Mesenchymal stem cell (in vitro differentiated cells and primary cell): ENCODE measurements at places on chromosomes 2 and 18.

- no peak for DNase-seq
Measured at GRCh38 chr2:135311962-135312361, 219.1 kb downstream of the ZRANB3 start.

DNA sequence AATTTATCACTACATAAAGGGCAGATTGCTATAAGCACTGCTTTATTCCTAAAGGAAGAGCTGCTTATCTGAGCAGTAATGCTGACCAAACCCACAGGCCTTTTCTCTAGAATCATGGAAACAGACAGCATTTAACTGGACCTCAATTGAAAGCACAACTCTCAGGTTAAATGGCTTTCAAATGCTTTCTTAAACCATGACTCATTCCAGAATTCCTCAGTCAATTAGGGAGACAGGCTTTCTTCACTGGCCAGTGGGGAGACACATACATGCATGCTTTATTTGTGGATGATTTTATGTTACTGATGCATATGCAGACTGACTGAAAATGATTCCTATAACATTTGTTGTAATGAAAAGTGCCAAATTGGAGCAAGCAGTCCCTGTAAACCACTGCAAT is 114.6 kb downstream of the ACVR1 start:
- DNase-seq: peak; percentile 36

GRCh38 chr2:84450288-84451227 is 8.5 kb downstream of the SUCLG1 start:
- no peak for DNase-seq

DNA sequence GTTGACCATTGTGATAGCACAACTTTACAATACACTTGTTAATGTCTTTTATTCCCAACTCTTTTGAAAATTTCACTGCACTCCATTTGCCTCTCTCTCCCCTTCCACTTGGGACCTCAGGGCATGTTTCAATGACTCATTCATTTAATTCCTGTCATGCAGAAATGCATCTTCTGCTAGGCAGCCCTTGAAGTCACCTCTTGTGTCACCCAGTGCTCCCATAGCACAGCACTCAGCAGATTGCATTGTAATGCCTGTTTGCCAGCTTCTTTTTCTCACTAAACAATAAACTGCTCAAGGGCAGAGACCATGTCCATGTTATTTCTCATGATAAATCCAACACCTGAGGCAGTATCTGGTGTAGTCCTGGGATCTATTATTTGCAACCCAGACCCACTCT is 85.9 kb upstream of the ACSL3 start:
- DNase-seq: peak; percentile 43

DNA sequence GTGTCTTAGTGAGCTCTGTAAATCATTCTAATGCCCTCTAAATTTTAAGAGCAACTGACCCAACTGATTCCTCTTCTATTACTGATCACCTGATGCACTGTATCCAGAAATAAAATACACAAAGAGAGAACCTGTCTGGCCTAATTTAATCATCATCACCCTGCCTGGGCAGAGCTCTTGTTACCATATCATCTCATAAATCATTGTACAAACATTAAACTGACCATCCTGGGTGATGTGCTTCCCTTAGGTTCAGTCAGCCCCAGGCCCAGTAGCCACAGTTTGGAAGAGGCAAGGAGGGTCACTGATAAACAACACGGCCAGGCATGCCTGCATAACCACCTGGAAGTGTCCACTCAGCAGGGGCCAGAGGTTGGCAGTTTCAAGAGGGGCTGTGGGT is 22.7 kb upstream of the ACMSD start:
- no peak for DNase-seq

DNA sequence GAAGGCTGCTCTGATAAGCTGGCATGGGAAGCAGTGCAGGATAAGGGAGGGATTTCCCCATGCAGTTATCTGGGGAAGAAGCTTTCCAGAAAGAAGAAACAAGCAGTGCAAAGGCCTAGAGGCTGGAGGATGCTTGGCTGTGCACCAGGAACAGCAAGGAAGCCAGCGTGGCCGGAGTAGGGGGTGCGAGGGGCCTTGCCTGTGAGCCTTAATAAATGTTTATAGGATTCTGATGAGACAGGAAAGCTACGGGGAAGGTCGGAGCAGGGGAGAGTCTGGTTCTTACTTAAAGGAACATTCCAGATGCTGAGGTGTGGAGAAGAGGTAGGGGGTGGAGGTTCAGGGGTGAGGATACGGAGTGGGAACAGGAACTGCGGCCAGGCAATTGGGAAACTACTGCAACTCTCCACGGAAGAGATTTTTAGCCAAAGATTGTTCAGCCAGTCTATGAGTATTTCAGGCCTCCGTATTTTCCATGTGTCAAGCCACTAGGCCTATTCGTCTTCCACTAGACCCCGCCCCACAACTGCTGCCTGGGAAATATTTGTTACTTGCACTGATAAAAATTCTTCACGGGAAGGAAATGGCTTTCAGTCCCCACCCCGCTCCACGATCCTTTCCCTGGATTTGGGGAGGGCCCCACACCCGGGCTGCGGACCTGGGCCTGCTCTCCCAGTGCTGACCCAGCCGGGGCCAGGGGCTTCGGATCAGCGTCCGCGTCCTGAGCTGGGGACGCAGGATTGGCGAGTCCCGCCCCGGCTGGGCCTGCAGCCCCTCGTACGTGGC is 516 bp downstream of the EIF2AK2 start:
- peak; percentile 75 for DNase-seq

- DNase-seq: no peak
Measured at GRCh38 chr2:181235683-181236459, 221.3 kb upstream of the ITGA4 start.

DNA sequence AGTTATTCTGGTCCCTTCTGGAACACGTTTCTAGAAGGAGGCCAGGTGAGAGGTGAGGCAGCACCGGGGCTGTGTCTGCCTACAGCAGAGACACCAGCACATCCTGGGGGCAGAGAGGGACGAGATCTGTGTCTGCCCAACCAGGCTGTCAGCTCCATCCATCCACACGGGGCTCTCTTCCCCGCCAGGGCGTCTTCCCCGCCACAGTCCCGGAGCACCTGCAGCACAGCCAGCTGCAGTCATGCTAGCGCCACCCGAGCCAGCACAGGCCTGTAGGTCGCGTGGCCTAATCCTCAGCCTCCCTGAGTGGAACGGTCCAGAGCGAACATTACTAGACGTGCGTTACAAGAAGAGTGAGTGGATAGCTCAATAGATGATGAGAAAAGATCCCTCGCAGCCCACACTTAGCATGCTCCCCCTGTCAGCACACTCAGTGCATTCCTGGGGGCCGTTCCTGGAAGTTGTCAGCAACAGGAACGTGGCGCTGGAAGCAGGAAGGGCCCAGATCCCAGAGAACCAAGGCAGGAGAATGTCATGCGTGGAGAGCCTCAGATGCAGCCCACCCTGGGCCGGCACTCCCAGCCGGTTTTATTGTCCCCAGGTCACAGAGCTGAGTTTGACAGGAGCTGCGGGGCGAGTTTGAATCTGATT is 179.0 kb downstream of the TWIST2 start:
- DNase-seq: no peak

GRCh38 chr2:175414882-175415487 is 233.5 kb upstream of the ATP5MC3 start:
- DNase-seq: peak; percentile 69

GRCh38 chr2:17270894-17271293 is 247.3 kb downstream of the RAD51AP2 start:
- DNase-seq: no peak
